ENCODE measurements at places on chromosomes 12 and 14.

- no peak for DNase-seq
Observed at GRCh38 chr12:76275511-76276093, 72.6 kb downstream of the BBS10 start.

- DNase-seq: peak; percentile 80
Observed at GRCh38 chr12:31491841-31492598, 98.9 kb downstream of the DENND5B start.

- peak; percentile 90 for DNase-seq
Observed at GRCh38 chr14:61489512-61489911, 168.1 kb downstream of the PRKCH start.

DNA sequence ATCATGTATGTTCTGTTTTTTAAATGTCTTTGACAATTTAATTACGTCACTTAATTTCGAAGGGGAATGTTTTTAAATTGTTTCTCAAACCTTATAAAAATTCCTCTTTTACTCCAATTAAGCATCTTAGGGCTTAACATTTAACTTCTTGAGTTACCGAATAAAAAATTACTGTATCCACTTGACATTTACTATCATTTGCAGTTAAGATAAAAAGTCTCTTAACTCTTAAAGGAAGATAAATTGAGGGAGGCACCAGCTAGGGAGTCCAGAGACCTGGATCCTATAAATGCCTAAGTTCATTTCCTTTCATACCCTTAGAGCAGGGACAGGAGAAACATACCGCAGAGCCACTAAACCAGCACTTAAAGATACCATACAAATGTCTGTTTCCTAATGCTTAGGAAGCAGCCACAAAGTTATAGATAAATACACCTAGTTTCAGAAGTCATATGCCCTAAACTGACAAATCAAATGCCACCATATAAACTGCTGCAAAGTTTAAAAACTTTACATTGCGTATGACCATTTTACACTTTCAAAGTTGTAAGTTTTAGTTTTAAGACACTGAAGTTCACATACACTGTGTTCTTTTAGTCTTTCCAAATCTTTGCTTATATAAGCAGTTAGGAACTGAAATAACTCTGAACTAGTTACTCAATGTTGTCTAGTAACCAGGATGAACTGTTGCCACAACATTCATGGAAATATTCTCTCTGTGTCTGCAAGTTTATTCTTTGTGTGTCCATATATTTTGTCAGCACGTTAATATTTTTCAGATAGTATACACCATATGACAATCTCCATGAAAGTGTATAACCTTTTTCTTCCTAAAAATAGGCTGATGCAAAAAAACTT is 71.2 kb downstream of the GALNT4 start:
- DNase-seq: no peak

DNA sequence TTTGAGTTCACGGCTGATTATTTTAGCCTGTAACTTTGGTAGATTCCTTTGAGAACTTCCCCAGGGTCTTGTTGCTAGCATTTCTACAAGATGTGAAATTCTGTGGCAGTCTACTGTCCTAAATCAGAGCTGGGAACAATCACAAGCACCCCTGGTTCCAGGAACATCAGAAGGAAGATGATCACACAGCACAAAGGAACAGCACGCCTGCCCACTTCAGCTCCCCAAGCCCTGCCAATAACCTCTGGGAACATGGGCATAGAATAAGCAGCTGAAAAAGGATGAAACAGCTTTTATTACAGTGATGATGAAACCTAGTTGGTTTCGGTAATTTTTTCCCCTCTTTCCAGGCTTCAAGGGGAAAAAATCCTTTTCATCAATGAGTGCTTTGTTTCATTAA is 12.3 kb downstream of the GPR19 start:
- no peak for DNase-seq

GRCh38 chr12:53530920-53531319 is 23.6 kb upstream of the NPFF start:
- no peak for DNase-seq

GRCh38 chr12:117968826-117969659 is at the start of gene KSR2:
Gene KSR2 (minus strand): TSS chr12:117968990. CDS start chr12:117968255, 735 bp downstream.
- DNase-seq: peak; percentile 12

All from COLO829 (cell line).